Neural crest cell (in vitro differentiated cells): ENCODE measurements at places on chromosomes 5 and 9.

DNA sequence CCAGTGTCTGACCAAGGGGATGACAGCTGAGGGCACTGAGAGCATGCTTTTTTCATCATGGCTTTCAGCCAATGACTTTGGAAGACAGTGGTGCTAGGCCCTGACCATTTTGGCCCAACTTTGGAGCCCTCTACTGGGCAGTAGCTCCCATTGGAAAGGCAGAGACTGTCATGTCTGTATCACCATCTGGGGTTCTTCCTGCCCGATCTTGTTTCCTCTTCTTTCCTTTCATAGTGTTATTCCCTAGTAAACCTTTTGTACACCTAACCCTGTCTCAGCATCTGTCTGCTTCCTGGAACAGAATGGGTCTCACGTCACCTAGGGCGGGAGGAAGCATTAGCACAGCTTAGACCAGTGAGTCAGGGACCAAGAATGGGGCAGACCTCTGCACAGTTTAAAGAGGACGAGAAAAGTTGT lies 97.4 kb upstream of the MAST4 start:
- DNase-seq, result no peak

GRCh38 chr9:91197232-91198181 lies 164.2 kb downstream of the AUH start:
- DNase-seq, result no peak

- no peak for DNase-seq
These were observed 3.8 kb downstream of the NDST1 start for GRCh38 chr5:150511578-150512367.

DNA sequence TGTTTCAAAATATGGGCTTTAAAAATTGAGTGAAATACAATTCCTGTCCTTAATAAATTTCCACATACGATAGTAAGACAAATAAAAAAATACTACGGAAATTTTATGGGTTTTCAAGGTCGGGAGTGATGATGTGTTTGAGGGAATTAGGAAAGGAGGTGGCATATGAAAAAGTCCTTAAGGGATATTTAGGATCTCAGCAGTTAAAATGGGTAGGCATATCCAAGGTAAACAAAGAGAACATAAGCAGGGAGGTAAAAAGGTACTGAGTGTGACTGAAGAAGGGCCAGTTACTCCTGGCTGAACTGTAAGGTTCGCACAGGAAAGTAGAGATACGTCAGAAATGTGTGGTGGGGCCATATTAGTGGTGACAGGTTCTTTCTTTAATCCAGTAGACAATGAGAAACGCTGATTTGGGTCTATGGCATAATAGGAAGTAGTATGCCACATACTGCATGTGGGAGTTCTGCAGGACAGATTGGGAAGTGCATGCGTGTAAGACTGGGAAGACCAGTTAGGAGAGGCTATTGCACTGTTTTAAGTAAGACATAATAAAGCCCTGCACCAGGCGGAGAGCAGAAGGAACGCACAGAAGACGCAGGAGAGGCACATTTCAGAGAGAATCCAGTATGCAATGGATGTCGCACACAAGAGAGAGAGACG lies 937 bp upstream of the HMGCR start:
- DNase-seq, result no peak

GRCh38 chr5:11166923-11167322 lies 405.9 kb upstream of the DAP start:
- no peak for DNase-seq

DNA sequence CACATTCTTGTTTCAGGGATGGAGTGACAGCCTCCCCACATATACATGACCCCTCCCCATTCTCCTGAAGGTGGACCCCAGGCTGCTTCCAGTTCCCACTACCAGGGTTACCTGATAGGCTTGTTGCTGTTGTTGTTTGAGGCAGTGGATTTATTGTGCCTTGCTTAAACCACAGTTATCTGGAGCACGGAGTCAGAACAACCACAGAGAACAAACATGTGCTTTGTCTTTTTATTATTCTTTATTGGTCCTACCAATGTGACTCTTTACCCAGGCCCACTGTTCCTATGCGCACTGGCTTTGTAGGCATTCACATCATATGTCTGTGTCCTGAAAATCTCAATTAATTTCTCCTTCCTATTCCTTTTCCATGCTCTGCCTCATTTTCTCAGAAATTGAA lies 41.2 kb upstream of the IPPK start:
- DNase-seq, result no peak

DNA sequence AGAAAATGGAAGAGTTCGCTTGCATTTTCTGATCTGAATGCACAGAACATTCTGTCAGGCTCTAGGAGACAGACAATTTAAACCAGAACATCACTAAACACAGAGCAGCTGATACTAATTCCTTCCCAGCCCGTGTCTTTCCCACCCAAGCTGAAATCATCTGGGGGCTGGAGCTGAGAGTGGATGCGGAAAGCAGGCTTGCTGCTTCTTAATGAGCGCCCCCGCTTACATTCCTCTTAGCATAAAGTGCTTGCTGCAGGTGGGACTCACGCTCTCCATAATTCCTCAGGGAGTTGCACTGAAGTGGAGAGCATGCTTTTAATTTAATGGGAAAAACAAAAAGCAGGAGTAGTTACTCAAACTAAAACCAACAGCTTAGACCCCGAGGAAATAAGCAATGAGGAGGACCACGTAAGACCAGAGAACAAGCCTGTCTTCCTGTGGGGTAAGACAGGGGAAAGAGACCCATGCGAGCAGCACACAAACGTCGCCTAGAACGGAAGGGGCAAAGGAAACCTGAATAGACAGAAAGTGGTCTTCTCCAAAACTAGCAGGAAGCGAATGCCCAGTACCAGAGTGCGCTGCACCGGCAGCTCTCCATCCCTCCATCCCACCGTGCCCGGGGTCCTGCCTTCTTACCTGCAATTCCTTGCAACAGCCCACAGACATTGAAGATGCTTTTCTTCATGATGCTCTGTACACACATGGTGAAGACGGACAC lies 139.3 kb downstream of the LHFPL2 start:
- DNase-seq, result no peak

DNA sequence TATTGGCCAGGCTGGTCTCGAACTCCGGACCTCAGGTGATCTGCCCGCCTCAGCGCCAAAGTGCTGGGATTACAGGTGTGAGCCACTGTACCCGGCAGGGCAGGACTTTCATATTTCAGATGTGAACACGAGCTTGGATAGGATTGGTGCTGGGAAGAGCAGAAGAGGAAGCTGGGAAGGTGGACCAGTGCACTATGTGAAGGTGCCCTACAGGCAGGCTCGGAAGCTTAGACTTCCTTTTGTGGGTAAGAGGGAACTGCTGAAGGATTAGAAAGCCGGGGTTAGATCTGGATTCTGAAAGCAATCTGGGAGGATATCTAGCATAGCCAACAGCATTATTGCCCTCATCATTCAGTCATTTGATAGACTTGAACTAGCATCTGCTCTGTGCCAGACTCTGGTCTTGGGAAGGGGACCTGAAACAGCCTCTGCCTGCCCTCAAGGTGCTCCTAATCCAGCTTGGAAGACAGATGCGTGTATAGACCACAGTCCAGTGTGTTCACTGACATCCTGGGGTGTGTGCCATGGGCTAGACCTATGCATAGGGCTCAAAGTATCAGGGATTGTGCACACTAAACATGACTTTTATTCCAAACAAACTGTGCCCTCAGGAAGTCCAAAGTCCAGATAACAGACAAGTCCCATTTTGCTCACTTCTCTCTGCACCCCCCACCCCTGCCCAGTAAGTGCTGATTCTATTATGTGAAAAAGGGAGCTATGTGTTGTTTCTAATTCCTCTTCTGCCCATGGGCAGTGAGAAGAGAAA lies 637 bp downstream of the CBY3 start:
- no peak for DNase-seq

DNA sequence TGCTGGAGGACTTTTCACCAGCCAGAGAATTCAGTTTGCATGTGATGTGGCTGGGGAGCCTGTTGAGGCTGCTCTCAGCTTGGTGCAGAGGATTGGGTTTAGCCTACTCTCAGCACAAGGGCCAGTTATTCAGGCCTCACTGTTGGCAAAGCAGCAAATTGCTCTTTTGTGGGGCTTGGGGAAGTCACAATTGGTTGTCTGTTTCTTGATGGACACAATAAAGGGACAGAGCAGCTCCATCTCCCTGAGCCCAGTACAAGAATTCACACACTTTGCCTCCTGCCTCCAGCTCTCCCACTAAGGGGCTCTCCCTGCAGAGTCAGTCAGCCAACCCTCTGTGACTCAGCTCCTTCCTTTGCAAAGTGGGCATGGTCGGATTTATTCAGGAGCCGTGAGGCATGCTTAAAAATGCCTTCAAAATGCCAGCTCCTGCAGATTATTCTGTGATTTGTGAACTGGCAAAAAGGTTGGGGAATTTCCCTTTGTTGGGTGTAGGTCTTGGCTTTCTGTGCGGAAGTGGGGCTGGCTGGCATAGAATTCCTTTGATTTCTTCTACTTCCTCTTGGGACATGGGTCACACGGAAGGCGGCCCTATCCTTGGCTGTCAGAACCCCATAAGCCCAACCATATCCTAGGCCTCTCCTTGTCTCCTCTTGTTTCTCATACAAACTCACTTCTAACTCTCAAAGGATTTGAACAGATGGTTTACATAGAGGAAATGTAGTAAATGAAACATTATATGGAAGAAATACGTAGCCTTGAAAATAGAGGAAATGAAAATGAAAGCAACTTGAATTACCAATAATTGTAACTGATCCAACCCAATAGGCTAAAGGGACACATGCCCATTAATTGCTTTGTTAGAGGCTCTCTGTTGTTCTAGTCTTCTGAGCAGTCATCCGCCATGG lies 118.7 kb upstream of the CD180 start:
- DNase-seq, result no peak

- no peak for DNase-seq
These were observed 152.5 kb downstream of the APBA1 start for GRCh38 chr9:69519470-69520240.

GRCh38 chr5:171162596-171162995 lies 146.5 kb upstream of the TLX3 start:
- DNase-seq, result peak; percentile 34

- no peak for DNase-seq
These were observed 132.8 kb upstream of the TAF11L2 start for GRCh38 chr5:17364987-17365810.

- DNase-seq, result no peak
These were observed 21.5 kb downstream of the XPA start for GRCh38 chr9:97675655-97676054.

- no peak for DNase-seq
These were observed 95.4 kb downstream of the CACNA1B start for GRCh38 chr9:137972988-137973470.

GRCh38 chr5:52748590-52748989 lies 39.1 kb upstream of the ITGA1 start:
- no peak for DNase-seq

- no peak for DNase-seq
These were observed 6.3 kb downstream of the BHMT2 start for GRCh38 chr5:79075646-79076426.

DNA sequence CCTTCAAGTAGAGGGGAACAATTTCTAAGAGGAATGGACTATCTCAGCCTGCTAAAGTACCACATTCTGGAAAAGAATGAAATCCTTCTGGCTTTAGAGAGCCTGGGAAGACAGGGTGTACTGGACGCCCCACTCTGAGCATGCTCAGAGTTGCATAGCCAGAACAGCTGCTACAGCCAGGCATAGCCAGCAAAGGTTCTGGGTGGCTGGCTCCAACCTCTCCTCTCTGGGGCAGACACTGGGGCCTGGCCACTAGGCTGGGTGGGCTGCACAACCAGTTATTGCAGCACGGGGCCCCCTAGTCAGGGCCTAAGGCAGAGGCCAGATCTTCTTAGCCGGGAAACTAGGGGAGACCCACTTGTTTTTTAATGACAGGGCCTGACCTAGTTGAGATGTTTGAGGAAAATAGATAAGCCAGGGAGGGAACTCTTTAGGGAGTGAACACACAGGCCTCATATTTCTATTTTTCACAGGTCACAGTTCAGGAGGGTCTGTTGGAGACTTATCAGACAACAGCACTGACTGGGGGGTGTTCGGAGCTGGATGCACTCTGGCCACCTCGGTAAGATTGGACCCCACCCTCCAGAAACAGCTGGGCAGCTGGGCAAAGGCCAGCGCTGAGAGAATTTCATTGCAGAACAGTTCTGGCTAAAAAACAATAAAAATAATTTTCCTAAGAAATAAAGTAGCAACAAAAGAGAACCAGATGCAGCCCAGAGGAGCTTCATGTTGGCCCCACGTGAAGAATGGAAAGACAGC lies 142.9 kb downstream of the LPAR1 start:
- no peak for DNase-seq

GRCh38 chr5:179089502-179089901 lies 29.3 kb downstream of the ZNF354C start:
- no peak for DNase-seq

DNA sequence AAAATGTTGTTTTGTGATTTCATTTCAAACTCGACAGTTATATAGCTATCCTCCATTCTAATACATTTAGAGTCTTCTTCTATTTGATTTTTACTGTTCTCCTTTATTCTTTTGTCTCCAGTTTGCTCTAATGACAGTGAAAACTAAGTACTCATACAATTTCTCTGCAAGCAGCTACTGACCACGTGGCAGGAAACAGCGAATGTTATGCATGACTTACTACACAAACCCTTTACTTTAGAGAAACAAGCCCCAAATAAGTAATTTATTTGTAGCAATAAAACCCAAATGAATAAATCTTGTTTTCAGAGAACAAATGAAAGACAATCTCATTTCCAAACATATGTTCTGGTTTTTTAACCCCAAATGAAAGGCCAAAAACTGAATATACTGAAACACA lies 41.9 kb downstream of the CDH6 start:
- DNase-seq, result no peak

DNA sequence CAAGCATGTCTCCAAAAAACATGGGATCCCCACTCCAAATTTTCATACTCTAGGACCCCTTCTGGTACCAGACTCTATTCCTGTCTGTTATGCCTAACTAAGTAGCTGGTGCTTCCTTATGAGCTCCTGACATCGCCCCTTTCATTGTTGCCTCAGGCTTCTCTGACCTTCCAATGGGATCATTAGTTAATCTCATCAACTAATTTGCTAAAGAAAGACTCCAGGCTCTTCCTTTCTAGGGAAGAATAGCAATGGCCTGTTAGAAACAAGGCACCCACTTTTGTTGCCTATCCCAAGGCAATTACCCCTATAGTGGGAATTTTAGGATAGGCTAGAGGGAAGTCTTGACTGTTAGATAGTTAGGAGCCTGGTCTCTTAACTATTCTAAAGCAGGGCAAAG lies 369.5 kb downstream of the MLLT3 start:
- DNase-seq, result no peak

GRCh38 chr5:75707911-75708509 lies 9.2 kb downstream of the POC5 start:
- no peak for DNase-seq

DNA sequence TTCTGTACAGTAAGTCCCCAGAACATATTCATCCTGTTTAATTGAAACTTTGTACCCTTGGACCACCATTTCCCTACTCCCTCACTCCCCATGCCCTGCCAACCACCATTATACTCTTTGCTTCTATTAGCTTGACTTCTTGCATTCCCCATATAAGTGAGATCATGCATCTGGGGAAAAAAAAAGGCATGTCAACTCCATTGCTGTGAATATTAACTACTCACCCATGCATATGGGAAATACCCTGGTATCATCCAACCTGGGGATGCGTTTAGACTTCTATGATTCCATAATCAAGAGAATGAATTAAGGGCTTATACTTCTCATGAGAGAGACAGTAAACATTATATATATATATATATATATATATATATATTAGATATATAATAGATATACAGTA lies 659.4 kb upstream of the C9orf72 start:
- no peak for DNase-seq

GRCh38 chr9:7206221-7206758 lies 448.5 kb downstream of the KDM4C start:
- no peak for DNase-seq
